ENCODE measurements at places on chromosomes 5 and 9. TPM values are rescaled to one million over a fixed set of nuclear protein-coding genes. Genes with fewer than 3 reads are reported as not detected.

The GPR151 gene
- 0.93 TPM for total RNA-seq

The CENPK gene
- total RNA-seq = 3.6 TPM

The NSG2 gene
- 219 TPM for total RNA-seq

The CREBRF gene
- 60.2 TPM for total RNA-seq

The PCDHB15 gene
- 9.5 TPM for total RNA-seq
